ENCODE measurements at places on chromosomes 2 and 18.
A peak's percentile ranks its signal among the peaks of the same experiment; 100 is the strongest.

- DNase-seq = no peak
Observed at GRCh38 chr2:76861708-76862107, 660.5 kb downstream of the LRRTM4 start.

- no peak for DNase-seq
Observed at GRCh38 chr18:44961288-44961995, 280.8 kb downstream of the SETBP1 start.

GRCh38 chr2:126785236-126785635 is 113.5 kb upstream of the TEX51 start:
- no peak for DNase-seq

DNA sequence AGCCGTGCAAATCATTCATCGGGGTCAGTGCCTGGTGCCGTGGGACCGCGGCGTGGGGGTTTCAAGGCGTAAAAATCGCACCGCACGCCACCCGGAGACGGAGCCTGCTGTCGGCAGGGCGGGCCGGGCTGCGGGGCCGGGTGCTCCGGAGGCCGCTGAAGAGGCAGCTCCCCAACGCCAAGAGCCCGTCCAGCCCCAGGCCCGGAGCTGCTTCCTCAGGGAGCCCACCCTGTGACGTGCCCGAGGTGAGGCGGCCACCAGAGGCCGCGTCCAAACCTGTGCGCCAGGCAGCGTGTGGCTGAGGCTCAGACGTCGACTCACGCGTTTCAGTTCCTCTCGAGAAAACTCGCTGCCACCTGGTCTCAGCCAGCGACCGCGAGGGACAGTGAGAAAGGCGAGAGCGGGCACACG is 98.1 kb downstream of the NFATC1 start:
- no peak for DNase-seq

GRCh38 chr2:64212346-64212745 is 68.1 kb upstream of the PELI1 start:
- DNase-seq = peak; percentile 53

DNA sequence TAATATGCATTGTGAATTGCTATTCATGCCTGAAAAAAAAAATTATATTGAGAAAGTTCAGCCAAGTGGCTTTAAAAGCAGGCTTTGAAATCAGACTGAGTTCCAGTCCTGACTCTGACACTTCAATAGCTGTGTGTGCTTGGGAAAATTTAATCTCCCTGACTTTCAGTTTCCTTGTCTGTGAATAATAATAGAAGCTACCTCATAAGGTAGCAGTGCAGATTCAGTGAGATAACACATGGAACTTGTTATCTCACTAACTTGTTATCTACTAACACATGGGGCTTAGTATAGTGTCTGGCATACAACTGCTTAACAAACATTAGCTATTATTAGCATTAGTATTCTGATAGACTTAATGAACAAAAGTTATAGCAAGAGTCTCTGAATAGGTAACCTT is 14.9 kb downstream of the ALS2 start:
- DNase-seq = no peak

DNA sequence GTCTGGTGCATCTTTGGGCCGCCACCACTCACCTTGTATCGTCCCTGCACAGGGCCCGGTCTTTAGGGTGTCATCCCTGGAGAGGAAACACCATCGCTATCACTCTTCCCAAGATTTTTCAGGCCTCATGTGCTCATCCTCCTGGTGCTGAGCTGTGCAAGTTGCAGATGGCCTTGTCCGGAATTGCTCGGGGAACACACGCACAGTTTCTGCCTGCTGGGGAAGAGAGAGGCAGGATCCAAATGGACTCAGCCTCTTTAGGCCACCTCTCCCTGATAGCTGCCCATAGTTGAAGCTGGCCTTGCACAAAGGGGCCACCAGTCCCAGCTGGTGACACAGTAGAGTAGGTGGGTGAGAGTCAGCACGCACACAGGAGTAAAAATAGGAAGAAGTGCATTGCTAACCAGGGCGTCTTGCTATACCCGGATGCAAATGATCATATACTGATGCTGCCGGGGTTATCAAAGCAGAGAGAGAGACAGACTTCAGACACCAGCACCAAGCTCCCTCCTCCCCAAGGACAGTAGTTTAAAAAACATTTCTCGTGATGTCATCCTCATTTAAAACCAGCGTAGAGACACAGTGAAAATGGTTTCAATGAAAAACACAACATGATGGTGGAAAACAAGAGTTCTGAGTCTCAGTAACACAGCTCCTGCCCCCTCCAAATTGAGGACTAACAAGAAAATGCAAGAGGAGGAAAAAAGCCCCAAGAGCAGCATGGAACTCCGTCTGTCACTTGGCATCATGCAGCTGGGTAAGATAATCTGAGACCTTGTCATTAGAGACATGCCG is 147.5 kb upstream of the NCK2 start:
- DNase-seq = no peak

DNA sequence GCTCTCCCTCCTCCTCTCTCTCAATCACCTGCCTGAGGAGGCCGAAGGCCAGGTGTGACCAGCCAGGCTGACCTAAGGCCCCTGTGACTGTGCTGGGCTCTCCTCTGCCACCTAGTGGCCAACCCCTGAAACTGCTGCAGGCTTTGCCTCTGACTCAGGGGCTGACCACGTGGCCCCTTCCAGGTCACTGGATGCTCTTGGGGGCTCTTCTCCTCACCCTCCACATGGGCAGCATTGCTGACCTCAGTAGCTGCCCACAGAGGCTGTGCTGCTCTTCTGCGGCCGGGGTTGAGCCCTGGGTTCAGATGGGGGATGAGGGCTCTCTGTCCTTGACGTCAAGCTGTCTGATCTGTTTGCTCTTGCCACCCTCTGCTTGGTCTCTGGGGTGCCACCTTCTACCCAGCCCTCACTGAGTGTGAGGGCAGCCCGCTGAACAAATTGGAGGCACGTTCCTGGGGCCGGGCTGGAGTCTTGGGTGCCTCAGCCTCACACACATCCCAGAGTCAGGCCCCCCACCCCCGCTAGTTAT is 122.7 kb downstream of the TWIST2 start:
- DNase-seq = no peak

GRCh38 chr2:224819075-224819474 is 102.9 kb upstream of the CCDC195 start:
- DNase-seq = no peak

- no peak for DNase-seq
Observed at GRCh38 chr2:27552941-27553340, 29.9 kb upstream of the ZNF512 start.

DNA sequence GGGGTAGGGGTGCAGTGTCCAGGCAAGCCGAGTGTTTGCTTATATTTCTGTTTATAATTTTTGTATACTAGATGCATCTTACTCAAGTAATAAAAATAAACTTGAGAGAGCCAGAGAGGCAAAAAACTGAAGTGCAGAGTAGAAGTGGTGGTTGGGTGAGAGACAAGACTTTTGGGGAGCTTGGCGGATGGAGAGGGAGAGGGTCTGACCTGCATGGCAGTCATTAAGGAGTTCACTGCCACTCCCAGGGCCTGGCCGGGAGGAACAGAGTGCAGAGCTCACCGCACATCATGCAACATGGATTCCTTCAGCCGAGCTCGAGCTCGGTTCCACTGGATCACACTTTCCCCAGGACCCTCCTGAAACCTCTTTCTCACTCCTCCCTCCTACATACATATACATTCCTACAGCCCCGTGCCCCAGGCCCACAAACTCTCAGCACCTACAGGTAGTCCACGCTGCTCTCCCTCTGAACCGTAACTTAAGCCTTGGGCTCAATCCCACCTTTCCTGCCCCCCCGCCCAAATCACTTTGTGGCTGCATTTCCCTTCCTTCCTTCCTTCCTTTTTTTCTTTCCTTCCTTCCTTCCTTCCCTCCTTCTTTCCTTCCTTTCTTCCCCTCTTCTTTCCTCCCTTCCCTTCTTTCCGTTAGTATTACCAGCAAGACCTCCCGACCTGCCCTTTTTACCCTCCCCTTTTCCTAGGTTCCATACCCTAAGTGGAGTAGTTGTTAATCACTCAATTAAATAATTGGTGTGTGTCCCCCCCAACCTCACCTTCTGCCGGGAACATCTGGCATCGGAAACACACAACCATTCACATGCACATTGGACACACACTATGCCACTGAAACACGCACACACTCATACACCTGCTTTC is 37.1 kb upstream of the ATP6V1B1 start:
- no peak for DNase-seq

- no peak for DNase-seq
Observed at GRCh38 chr2:225630824-225631533, 231.5 kb downstream of the NYAP2 start.

DNA sequence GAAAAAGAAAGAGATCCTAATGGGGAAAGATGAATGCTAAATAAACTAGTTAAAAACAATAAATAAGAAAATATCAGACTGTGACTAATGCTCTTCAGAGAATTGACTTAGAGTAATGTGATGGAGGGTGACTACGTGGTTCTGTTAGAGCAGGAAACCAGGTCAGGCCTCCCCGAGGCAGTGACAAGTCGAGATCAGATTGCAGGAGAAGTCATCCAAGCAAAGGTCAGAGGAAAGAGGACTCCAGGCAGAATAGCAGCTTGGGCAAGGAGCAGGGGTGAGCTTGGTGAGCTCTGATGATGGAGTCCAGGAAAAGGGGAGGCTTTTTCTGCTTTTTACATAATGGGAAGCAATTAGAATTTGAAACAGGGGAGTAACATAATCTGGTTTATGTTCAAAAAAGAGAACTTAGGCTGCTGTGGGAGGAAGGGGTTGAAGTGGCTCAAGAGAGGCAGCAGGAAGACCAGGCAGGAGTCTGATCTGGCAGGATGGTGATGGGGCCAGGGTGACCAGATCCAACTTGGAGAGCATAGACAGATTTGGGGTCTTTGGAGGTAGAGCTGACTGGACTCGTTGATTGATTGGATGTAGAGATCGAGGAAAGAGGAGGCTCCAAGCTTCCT is 27.3 kb upstream of the ITGB6 start:
- DNase-seq = no peak

- no peak for DNase-seq
Observed at GRCh38 chr2:149224543-149224942, 105.8 kb upstream of the LYPD6 start.

GRCh38 chr2:39320162-39320561 is 76.4 kb upstream of the CDKL4 start:
- DNase-seq = no peak

- no peak for DNase-seq
Observed at GRCh38 chr18:24064391-24065100, 50.0 kb downstream of the TTC39C start.

DNA sequence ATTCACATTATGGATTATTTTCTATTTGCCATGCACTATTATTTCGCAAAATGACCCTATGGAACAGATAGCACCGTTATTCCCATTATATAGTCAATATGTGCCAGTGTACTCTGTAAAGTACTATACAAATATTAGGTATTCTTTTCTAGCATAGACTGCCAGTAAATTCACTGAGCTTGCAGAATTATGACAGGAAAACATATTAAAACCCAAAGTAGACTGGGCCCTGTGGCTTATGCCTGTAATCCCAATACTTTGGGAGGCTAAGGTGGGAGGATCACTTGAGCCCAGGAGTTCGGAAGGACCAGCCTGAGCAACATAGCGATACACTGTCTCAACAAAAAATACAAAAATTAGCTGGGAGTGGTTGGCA is 1.1 kb upstream of the DYM start:
- DNase-seq = no peak

GRCh38 chr2:70510313-70510712 is 43.3 kb downstream of the TGFA start:
- peak; percentile 56 for DNase-seq

GRCh38 chr2:177334940-177335543 is 57.5 kb upstream of the AGPS start:
- DNase-seq = peak; percentile 62

GRCh38 chr2:63661076-63661475 is 72.3 kb downstream of the MDH1 start:
- DNase-seq = no peak

DNA sequence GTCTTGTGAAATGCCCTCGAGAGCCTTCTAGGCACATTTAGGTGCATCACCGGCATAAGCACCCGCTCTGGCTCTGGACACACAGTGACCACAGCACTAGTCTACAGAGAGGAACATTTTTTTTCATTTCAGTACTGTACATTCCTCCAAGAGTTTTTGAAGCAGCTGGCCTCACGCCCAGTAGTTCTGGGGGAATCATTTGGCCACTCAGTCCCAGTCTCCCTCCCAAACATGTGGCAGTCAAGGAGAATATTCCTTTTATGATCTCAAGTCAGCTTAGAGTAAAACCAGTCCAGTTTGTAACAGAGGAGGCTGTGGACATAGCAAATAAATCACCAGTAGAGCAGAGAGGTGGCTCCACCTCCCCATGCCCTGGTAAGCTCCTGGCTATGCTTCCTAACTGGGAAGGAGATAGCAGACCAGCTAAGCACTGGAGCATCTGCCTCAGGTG is 48.1 kb downstream of the KCNE4 start:
- DNase-seq = no peak

GRCh38 chr2:124763611-124764010 is 738.5 kb downstream of the CNTNAP5 start:
- no peak for DNase-seq

DNA sequence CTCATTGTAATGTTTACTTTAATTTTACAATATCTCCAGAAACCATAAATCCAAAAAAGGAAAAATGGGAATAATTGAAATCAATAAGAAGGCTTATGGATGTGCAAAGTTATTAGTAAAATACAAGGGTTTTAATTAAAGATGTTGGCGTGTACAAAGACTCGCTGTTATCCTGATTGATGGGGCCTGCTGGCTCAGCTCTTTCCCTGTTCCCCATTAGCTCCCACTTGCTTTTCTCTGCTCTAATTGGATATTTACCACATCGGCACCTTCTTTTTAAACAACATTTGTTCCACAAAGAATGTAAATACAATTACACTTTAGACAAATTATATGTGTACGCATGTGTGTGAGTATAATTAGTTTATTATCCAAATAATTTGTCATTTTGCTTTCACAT is 796.6 kb downstream of the ERBB4 start:
- no peak for DNase-seq

GRCh38 chr2:24122366-24123194 is 554 bp downstream of the PFN4 start:
- no peak for DNase-seq

DNA sequence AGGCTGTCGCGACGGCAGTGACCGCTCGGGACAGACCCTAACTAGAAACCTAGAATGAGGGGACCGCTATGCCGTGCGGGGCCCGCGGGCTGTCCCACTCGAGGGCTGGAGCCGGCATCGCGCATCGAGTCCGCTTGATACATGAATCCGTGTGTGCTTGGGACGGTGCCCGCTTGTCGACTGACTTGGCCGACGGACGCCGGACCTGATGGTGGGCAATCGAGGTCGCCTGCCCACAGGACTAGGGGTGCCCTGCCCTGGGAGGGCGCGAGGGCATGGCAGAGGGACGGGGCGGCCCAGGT is 749 bp upstream of the PTMA start:
- DNase-seq = no peak

- no peak for DNase-seq
Observed at GRCh38 chr2:65314801-65315441, 87.3 kb downstream of the ACTR2 start.

DNA sequence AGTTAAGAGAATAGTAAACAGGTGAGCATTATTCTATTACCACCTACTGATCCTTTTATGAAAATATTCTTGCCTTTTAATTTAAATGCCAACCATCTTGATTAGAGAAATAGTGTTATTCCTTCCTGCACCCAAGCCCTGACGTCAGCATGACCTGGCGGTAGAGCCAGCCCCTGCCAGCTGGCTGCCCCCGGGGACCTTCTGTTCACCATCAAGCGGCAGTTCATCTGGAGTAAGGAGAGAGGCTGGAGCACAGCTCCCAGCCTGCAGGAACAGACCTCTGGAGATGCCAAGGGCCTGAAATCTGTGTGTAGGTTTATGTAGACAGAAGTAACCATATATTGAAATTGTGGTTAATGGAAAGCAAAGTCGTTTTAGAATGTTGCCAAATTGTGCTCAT is 171.8 kb downstream of the GBX2 start:
- DNase-seq = no peak

- no peak for DNase-seq
Observed at GRCh38 chr18:78975292-78975691, 4.3 kb upstream of the SALL3 start.

GRCh38 chr18:52045946-52046675 is 293.9 kb upstream of the DCC start:
- no peak for DNase-seq
